ENCODE measurements at places on chromosomes 2 and 18.

DNA sequence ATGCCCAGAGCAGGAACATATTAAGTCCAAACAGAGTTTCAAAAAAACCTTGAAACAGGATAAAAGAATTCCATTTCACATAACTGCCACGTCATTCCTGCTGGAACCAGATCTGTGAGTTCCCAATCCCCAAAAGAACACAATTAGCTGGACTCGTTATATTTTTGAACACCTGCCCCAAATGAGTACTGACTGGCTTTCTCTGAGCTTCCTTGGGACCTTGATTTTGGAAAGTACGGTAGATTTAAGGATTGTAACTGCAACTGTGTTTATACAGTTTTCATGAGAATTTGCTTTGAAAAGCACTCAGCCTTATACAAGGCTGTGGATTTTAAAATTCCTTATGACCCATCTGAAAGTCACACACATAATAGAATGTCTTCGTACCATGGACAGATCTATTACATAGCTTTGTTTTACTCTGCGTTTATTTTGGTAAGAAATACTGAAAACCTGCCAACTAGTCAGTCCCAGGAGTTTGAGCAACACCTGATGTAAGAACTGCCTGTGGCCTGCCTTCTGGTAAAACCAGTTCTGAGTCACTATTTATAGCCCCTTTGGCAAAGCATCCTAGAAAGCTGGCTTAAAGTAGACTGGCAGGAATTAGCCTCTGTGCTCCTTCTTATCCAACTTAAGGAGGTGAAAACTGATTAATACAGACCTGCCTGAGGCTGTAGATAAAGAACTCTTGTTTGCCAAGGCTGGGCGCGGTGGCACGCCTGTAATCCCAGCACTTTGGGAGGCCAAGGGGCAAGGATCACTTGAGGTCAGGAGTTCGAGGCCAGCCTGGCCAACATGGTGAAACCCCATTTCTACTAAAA is 48.1 kb downstream of the MERTK start:
- no peak for DNase-seq

DNA sequence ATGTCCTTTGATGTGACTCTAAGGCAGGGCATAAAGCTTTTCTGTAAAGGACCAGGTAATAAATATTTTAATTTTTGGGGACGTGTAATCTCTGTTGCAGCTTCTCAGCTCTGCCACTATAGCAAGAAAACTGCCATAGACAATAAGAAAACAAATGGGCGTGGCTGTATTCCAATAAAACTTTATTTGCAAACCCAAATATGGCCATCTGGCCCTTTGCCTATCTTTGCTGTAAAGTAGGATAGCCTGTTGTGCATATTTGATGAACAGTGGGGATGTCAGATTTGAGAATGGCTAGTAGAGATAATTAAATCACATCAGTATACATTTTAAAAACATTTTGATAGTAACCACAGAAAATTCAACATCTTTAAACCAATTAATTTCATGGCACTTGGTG is 95.6 kb upstream of the NOSTRIN start:
- DNase-seq = no peak

- no peak for DNase-seq
These were observed 62.9 kb downstream of the RPL31 start for GRCh38 chr2:101064868-101065549.

- no peak for DNase-seq
These were observed 740.1 kb upstream of the FANCL start for GRCh38 chr2:58981237-58981636.

DNA sequence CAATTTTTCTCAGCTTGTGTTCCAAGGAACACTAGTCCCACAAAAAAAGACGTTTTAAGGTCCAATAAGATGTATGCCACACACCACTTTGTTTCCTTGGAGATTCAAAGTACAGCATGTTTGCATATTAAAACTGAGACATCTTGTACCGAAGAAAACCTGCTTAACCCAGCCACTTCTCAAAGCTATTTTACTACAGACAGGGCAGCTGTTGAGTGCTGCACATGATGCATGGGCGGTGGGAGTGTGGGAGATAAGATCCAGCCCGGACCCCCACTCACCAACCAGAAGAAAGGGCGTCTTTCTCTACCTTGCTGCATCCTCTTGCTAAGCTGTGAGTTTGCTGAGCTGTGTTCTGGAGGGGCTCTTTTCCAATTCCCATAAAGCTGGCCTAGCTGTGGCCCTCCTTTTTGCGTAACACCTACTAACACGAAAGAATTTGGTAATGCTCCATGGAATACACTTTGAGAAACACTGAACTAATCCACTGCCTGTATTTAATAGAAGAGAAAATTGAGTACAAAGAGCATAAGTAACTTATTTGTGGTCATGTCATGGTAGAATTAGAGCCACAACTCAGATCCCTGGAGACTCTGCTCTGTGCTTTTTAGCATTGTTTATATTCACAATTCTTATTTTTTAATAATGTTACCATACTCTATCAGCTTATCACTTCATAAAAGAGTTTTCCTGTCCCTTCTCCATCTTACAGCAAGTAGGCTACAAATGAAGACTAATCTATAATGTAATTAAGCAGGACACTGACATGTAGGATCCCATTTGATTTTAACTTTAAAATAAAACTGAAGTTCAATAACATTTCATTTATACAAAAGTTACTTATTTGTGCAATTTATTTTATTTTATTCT is 90.0 kb downstream of the PLEKHM3 start:
- no peak for DNase-seq

GRCh38 chr2:25851740-25852503 is 26.4 kb downstream of the ASXL2 start:
- DNase-seq = peak; percentile 26

- no peak for DNase-seq
These were observed 267.6 kb downstream of the RBM43 start for GRCh38 chr2:150994076-150994475.

Measured in CD4-positive, alpha-beta T cell treated with Interleukin-17A for 4 hours (primary cell).